Activated T-helper 1 cell treated with anti-CD3 and anti-CD28 coated beads, Interleukin-12 subunit alpha, Interleukin-12 subunit beta, Interleukin-2, Interleukin-4 antibody, amounts not matched to agents 30 ng/mL and 10 ng/mL and 1 ng/mL, durations not matched to agents 14 hours and 24 hours and 36 hours (primary cell): ENCODE measurements at places on chromosomes 1 and 21. TPM values are rescaled to one million over a fixed set of nuclear protein-coding genes. Genes with fewer than 3 reads are reported as not detected.

- DNase-seq, result no peak
Measured at GRCh38 chr1:61151565-61151964, 69.2 kb downstream of the NFIA start.

DNA sequence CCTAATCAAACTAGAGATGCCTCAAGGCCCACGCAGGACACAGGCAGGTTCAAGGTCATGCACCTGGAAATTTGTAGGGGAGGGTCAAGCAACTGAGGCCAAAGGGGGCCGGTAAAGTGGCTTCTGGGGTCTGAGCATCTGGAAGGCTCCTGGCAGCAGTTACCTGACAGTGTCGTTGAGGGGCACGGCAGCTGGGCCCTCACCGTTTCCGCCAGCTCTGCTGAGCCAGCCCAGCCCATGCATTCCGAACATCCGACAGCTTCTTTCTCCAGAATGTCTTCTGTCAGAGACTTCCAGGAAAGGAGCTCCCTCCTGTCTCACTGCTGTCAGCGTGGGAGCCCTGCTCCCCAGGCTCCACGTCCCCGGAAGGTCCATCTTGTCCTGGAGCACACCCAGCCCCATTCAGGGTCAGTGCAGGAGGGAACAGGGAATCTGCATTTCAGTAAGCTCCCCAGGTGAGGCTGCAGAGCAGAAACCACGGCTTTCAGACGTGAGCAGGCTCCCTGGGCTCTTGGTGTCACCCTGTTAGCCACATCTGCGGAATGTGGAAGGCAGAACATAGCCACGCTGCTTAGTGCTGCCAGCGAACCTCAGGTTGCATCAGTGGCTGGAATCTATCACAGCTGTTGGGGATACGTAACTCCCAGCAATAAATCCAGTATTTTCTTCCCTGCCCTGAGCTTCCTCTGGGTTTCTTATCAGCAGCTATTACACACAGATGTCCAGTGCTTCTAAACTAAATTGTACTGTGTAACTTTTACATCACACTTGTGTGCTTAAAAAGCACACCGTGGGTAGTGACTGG lies 36.3 kb upstream of the FAM3B start:
- no peak for DNase-seq

GRCh38 chr1:103177108-103177775 lies 68.9 kb upstream of the COL11A1 start:
- no peak for DNase-seq

GRCh38 chr1:81702903-81703302 lies 97.8 kb upstream of the ADGRL2 start:
- DNase-seq, result no peak

The MAP1LC3C gene
- not detected in 2 replicates for total RNA-seq

GRCh38 chr21:38037416-38037815 lies 121.2 kb upstream of the KCNJ6 start:
- DNase-seq, result no peak

DNA sequence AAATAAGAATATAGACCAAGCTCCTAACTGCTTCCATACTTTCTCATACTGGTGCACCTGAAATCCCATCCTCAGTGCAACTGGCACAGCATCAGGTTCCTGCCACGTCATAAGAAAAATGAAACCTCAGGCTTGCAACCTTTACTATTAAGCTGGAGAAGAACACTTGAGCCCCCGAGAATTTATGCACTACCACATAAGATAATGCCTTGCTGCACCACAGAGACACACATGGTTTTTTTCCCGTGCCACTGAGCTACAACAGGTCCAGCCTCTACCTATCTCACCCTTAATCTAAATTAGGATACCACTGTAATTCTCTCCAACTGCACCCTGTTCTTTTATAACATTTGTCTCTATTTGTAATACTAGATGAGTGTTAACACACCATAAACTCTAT lies 174.5 kb downstream of the DENND1B start:
- no peak for DNase-seq

DNA sequence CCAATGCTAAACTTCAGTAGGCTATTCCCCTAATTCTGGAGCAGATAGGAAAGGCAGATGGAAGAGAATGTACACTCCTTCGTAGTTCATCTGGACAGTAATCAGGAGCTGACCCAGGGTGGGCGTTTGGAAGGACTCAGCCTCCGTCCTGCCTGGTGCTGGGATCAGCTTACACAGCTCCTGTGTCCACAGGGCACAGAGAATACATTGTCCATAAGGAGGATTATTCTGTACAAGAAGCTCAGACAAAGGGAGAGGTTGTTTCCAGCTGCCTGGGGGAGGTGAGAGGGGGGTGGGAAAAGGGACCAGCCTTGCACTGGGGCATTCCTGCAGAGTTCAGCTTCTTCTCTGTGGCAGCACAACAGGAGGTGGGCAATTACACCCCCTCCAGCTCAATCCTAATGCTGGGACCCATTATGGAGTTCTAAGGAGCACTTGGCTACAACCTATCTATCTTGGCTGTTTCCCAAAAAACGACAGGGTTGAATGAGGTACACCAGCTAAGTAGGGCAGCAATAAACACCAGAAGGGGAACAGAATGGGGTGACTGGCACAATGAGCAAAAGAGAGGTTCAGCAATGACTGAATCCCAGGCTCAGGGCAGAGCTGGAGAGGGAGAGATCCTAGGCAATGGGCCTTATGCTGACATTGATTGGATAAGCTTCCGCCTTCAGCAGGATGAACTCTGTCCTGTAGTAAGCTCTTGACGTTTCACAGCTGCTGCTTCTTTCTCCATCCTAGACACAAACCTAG lies 7.4 kb downstream of the MED8 start:
- DNase-seq, result no peak

DNA sequence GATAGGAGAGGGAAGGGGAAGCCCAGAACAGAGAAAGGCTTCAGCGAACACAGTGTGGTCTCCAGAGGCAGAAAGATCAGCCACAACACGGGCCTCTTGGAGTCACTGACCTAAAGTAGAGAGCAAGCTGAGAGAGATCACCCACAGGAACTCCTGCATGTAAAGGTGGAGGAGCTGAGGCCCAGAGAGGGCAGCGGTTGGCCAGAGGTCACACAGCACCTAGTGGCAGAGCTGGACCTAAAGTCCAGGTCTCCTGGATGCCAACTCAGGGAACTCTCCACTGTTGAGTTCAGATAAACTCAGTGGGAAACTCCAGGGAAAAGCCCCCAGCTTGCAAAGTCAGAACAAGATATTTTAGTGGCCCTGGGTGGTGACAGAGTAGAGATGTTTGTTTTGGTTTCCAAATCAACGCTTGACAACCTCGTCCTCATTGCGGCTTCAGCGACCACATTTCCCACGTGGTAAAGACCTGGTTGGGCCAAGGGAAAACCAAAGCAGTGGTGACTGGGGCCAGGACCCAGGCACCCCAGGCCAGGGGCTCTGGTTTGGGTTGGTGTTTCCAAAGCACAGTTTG lies 4.6 kb downstream of the IFFO2 start:
- DNase-seq, result peak; percentile 89

DNA sequence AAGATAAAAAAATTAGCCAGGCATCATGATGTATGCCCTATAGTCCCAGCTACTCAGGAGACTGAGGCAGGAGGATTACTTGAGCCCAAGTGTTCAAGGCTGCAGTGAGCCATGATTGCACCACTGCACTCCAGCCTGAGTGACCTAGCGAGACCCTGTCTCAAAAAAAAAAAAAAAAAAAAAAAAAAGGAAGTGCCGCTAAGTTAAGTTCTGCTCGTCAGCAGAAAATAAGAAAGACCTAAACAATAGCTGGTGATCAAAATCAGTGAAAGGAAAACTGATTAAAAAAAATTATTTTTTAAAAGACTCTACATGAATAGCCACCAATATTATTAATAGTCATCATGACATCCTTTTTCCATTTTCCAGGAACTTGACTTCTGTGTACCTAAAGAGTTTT lies 44.2 kb upstream of the MTR start:
- no peak for DNase-seq

GRCh38 chr1:44819196-44819607 lies 10.9 kb downstream of the BTBD19 start:
- no peak for DNase-seq
